ENCODE measurements at places on chromosomes 4 and X.

GRCh38 chrX:117038918-117039440, 576.2 kb upstream of the CT83 start:
- DNase-seq: no peak

DNA sequence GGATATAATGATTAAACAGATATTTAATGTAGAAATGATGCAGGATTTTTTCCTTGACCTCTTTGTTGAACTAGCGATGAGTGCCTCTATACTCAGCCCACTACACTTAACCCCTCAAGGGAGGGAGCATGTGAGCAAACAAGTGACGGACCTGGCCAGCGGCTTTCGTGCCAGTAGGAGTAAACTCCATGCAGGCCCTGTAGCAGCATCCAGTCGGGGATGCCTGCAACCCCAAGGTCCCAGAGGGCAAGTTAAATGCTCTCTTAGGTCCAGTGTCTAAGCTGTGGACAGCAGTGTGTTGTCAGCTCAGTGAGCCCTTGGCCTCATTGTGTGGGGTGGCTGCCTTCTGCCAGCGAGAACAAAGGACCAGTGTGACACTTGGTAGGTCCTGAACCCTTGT, 708.7 kb downstream of the TECRL start:
- DNase-seq: no peak

GRCh38 chrX:80285131-80285773, 135.0 kb upstream of the TENT5D start:
- DNase-seq: no peak

GRCh38 chr4:115923152-115923551, 809.7 kb upstream of the NDST4 start:
- no peak for DNase-seq

DNA sequence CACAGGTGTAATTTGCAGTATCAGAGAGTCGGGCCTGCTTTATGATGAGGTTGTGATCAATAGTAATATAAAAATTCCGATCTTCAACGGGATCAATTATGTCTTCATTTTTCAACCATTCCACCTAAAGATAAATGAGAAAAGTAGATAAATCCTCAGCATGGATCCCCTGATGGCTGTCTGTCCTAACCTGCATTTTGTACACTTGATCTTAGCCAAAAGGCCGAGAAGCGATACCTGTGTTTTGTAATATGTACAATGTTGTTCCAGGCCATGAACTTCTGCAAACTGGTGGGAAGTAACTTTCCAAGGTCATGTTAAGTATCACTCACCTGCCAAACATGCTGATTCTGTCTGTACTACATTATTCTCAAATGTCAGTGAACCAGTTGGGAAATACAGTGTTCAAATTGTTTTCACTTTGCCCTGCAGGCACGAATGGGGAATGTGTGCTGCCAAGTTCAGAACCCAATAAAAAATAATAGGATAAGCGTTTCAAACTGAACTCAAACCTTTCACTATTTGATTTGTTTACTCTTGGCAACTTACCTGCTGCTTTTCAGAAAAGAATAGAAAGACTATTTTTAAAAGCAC, 298.1 kb downstream of the UNC5C start:
- no peak for DNase-seq

- DNase-seq: no peak
Observed at GRCh38 chrX:16186380-16187007, 19.2 kb downstream of the MAGEB17 start.

- no peak for DNase-seq
Observed at GRCh38 chr4:95295157-95295556, 253.6 kb downstream of the UNC5C start.

- DNase-seq: no peak
Observed at GRCh38 chr4:184536065-184536880, 61.9 kb upstream of the IRF2 start.

DNA sequence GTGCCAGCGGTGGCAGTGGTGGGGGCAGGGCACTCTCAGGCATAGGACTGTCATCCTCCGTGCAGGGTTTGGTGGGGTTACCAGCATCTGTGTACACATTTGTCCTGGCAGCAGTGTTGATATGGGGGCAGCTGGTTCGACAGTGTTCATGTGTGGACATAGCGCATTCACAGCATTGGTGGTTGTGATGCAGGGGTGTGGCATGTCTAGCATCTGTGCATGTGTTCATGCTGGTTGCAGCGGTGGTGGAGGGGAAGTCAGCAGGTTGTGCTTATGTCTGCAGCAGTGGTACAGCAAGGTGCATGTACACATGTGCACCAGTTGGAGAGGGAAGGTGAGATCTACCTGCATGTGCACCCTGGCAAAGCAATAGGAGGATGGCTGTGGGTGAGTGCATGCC, 75.3 kb upstream of the ZXDB start:
- DNase-seq: no peak

GRCh38 chr4:149549911-149550310, 265.7 kb downstream of the IQCM start:
- DNase-seq: no peak

DNA sequence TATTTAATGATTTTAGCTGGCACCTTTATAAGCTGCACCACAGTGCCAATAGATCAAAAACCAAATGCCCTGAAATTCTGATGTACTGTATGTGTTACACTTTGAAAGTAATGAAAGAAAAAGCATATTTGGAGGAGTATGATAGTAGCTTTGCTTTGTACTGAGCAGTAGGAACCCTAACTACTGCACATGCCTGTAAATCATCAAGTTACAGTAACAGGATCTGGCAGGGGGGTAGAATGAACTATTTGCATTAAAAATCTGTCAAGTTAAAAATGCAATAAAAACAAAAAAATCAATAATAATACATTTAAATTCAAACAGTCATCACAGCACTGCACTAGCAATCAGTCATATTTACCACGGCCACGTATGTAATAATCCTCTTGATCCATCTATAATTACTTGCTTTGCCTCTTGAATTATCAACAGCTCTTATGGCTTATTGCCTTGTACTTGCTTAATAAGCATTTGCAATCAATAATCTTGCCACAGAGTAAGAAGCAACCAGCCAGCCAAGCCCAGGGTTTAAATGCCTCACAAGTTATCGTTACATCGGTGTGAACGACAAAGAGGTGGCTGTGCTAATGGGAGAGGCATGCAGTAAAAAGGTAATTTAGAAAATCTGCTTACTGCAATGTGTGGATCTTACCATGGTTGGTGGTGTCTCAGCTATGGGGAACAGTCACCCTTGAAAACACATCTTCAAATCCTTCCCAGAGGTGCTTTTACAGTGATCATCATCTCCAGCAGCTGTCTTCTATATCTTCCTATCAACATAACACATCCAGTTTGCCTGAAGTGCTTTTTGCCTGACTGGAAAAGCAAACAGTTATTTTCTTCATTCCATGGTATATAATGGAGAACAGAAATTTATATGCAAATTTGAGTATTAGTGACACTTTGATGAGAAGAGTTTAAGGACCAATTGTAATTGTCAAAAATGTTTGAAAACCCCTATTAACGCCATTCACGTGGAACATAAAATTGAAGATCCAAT, 1812.1 kb upstream of the ADGRL3 start:
- no peak for DNase-seq

DNA sequence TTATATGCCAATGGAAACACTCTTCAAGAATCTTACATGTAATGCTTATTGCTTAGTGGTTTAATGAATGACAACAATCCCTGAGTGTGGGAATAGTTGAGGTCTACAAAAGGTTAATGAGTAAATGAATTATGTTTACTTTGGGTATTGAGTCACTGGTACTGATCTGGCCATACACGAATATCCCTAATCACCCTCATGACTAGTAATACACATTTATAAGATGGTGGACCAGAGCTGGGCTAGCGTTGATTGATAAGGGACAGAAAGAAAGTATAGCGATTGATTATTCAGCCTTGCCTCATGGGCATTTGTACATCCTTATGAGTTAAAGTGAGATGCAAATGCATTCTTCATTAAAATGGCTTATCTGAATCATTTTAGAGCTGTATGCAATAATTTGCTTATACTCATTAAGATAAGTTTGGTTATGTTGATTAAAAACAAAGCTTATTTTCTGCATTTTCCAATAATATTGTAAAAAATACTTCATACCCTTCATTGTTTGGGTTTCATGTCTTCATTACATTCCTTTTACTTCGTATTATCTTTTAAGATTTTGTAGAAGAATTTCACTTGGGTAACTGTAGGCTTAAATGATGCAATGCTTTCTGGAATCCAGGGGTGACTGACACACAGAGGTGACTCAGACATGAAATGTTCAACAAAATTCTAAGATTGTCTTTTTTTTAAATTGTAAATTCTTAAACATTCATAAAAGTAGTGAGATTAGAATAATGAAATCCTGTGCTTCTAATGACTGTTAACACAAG, 47.4 kb downstream of the FGF2 start:
- no peak for DNase-seq

DNA sequence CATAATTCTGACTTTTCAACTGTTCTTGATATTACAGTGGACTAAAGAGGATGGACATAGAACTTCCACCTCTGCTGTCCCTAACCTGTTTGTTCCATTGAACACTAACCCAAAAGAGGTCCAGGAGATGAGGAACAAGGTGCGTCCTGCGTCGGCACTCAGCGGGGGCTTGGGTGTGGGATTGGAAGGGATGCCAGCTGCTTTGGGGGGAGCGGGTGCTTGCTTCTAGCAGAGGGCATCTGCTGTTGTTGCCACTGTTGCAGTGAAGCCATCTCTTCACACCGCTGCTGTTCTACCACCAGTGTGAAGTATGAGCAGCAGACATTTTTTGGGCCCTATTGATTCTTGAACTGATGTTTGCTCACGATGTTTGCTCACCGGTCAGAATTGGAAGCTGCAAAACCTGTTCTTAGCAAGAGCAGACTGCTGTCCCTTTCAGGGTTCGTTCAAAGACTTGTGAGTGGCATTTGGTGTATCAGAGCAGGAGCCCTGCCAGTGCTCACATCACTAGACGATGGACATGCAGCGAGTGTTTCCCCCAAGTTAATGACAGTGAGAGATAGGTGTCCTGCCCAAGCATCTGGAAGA, 55.4 kb downstream of the NOP14 start:
- no peak for DNase-seq

DNA sequence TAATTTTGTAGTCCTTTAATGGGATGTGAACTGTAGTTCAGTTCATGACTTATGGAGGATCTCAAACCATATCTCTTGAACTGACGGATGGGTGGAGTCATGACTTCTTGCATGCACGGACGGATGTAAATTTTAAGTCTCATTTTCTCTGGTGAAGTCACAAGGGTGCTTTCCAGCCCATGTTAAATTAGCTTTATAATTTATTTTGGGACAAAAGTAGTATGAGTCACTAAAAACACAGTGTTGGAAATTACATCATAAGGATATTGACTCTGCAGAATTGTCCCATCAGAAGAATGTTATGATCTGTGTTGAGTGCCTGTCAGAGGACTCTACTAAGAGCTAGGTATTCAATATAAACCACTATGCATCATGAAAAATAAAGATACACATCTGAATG, 6.8 kb upstream of the PAGE5 start:
- DNase-seq: no peak

DNA sequence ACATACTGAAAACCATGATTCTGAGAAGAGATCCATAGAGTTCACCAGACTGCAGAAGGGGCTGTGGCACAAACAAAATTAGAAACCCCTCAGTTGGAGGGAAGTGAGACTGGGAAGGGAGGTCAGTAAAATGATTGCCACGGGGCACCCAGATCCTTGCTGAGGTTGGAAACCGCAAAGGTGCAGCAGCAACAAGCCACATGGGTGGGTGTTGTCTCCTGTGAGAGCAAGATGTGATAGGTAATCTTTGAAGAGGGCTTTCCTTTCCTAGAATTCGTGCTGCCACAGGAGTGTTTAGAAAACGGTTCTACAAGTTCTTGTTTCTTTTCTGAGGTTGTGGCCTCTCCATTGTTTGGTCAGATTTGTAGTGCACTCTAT, 85.5 kb downstream of the NFKB1 start:
- DNase-seq: peak; percentile 12

GRCh38 chr4:82469791-82470345, 39.5 kb downstream of the ENOPH1 start:
- no peak for DNase-seq
